ENCODE measurements at places on chromosomes 7 and 10. TPM values are rescaled to one million over a fixed set of nuclear protein-coding genes. Genes with fewer than 3 reads are reported as not detected.

DNA sequence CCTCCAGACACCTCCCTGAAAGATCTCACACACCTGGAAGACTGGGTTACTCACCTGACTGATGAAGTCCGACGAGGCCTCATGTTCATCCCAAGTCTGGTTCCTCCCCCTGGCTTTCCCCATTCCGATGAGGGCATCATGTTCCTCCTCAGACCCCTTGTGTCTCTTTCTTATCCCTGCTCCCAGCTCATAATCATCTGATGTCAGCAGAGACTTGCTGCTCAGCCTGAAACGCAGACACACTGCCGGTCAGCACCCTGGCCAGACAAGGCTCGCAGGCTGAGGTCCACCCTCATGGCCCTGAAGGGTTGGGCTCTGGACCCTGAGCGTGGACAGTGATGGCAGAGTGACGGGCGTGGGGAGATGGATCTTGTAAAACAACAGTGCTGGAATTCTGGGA, 64.3 kb downstream of the TNRC18 start:
- no peak overlapping the region for H3K27ac ChIP-seq
- H3K4me3 ChIP-seq, result no peak overlapping the region
- H3K4me1 ChIP-seq, result peaks cover 12% of the 10 kb centered on the region
- H3K36me3 ChIP-seq, result no peaks in the 10 kb centered on the region

The RADIL gene
- 0.86 TPM for total RNA-seq

DNA sequence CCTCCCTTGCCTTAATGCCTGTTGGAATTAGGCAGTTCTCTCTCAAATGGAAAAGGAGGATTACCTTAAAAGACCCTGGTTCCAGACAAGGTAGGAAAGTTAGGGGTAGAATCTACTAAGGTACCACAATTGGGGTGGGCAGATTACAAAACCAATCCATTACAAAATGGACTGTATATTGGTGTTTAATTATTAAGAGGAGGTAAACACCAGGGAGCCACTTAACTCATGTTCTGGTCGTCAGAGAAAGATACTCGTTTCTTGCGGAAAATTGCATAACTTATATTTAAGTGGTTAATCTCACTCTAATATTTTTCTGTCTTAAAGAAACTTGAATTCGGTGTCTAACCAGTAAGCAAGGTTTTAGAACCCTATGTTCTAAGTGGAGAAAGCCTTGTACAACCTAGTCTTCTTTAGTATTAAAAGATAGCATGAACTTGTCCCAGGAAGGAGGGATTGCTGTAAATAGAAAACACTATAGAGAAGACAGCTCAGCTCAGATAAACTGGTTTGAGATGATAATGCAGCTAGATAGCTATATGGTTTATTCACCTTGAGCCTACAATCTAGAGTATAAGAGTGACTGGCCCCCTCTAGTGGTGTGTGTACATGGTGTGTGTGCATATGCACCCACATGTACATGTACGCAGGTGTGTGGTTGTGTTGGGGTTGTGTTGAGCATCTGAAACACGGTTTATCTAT, 58.0 kb upstream of the STRIP2 start:
- H3K27ac ChIP-seq, result no peak overlapping the region
- no peak for DNase-seq
- no peaks in the 10 kb centered on the region for H3K27me3 ChIP-seq

The TES gene
- total RNA-seq, result 5.7 TPM

The FXYD4 gene
- not detected for total RNA-seq

GRCh38 chr10:112585960-112586359, 138.9 kb downstream of the VTI1A start:
- H3K4me3 ChIP-seq, result no peak overlapping the region
- no peaks in the 10 kb centered on the region for H3K4me1 ChIP-seq
- no peaks in the 10 kb centered on the region for H3K36me3 ChIP-seq
- no peak for DNase-seq

DNA sequence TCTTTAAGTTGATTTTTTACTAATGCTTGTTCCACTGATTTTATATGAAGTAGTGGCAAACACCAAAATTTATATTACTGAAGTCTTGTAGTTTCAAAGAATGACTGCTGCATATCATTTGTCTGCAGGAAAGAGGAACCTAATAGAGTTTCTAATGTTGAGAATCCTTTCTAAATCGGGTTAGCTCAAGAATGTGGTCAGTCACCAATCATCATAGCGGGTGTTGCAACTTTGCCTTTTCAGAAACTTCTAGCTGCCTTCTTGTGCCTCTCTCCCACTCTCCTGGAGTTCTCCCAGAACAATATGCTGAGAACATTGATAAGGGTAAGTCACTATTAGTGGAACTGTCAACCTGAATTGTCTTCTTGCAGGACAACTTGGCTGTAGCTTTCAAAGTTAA, 524.8 kb upstream of the SORCS1 start:
- H3K4me1 ChIP-seq, result no peaks in the 10 kb centered on the region
- DNase-seq, result no peak
- no peaks in the 10 kb centered on the region for H3K27me3 ChIP-seq
- H3K36me3 ChIP-seq, result no peaks in the 10 kb centered on the region
- no peak overlapping the region for H3K4me3 ChIP-seq
- no peak overlapping the region for H3K27ac ChIP-seq

The MMD2 gene
- not detected for total RNA-seq

- H3K4me3 ChIP-seq, result no peak overlapping the region
- H3K27ac ChIP-seq, result no peak overlapping the region
- H3K36me3 ChIP-seq, result no peaks in the 10 kb centered on the region
These were observed 184.7 kb upstream of the FZD1 start for GRCh38 chr7:91079487-91079886.

The UBE2D1 gene
- total RNA-seq, result 21.9 TPM

GRCh38 chr10:60937022-60937421, 7.0 kb downstream of the RHOBTB1 start:
- no peaks in the 10 kb centered on the region for H3K27me3 ChIP-seq
- H3K27ac ChIP-seq, result no peak overlapping the region
- no peaks in the 10 kb centered on the region for H3K36me3 ChIP-seq
- H3K4me1 ChIP-seq, result peaks cover 4% of the 10 kb centered on the region
- no peak overlapping the region for H3K4me3 ChIP-seq

DNA sequence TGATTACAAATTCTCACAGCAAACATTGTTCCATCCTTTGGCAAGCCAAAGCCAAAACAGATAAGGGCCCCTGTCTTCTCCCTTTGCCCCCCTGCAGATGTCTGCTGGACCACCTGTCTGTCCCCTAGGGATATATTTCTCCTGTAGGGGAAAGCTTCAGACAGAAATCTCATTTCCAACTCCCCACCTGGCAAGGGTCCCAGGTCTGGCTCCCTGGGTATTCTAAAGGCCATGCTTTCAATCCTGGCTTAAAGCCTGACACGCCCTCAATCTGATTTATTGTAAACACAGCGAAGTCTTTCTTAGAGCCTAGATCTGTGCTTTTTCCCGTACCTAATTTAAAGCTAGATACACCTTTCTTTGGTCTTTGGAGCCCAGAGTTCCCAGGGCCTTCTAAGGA, 66.1 kb downstream of the KCNMA1 start:
- H3K4me1 ChIP-seq, result no peaks in the 10 kb centered on the region

- DNase-seq, result no peak
- no peak overlapping the region for H3K4me3 ChIP-seq
- no peak overlapping the region for H3K27ac ChIP-seq
- peaks cover 39% of the 10 kb centered on the region for H3K36me3 ChIP-seq
- H3K4me1 ChIP-seq, result no peaks in the 10 kb centered on the region
These were observed 48.0 kb downstream of the SEC23IP start for GRCh38 chr10:119940487-119940886.

GRCh38 chr7:36473454-36474282, 84.0 kb downstream of the ANLN start:
- H3K36me3 ChIP-seq, result no peaks in the 10 kb centered on the region
- peak; percentile 56 for DNase-seq
- no peaks in the 10 kb centered on the region for H3K27me3 ChIP-seq
- no peaks in the 10 kb centered on the region for H3K4me1 ChIP-seq
- H3K4me3 ChIP-seq, result no peak overlapping the region

The VAX1 gene
- total RNA-seq, result not detected

- no peaks in the 10 kb centered on the region for H3K27me3 ChIP-seq
- no peak overlapping the region for H3K4me3 ChIP-seq
- no peak overlapping the region for H3K27ac ChIP-seq
- peaks cover 20% of the 10 kb centered on the region for H3K4me1 ChIP-seq
These were observed 3.3 kb downstream of the REPIN1 start for GRCh38 chr7:150371996-150372270.

The NPFFR1 gene
- not detected for total RNA-seq

DNA sequence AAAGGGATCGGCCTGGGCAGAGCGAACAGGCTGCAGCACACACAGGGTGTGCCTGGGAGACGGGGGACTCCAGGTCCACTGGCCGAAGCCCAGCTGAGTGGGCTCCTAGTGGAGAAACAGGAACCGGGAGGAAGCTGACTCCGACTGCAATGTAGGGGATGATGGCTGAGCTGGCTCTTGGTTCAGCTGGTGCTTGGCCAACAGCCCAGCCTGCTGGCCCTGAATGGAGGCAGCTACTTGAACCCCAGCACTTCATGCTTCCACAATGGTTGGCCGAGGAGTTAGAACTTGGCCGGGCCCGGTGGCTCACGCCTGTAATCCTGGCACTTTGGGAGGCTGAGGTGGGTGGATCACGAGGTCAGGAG, 27.0 kb upstream of the FRAT2 start:
- peaks cover 4% of the 10 kb centered on the region for H3K4me1 ChIP-seq
- H3K27ac ChIP-seq, result no peak overlapping the region
- no peaks in the 10 kb centered on the region for H3K27me3 ChIP-seq
- peaks cover 39% of the 10 kb centered on the region for H3K36me3 ChIP-seq

The LBX1 gene
- total RNA-seq, result not detected

DNA sequence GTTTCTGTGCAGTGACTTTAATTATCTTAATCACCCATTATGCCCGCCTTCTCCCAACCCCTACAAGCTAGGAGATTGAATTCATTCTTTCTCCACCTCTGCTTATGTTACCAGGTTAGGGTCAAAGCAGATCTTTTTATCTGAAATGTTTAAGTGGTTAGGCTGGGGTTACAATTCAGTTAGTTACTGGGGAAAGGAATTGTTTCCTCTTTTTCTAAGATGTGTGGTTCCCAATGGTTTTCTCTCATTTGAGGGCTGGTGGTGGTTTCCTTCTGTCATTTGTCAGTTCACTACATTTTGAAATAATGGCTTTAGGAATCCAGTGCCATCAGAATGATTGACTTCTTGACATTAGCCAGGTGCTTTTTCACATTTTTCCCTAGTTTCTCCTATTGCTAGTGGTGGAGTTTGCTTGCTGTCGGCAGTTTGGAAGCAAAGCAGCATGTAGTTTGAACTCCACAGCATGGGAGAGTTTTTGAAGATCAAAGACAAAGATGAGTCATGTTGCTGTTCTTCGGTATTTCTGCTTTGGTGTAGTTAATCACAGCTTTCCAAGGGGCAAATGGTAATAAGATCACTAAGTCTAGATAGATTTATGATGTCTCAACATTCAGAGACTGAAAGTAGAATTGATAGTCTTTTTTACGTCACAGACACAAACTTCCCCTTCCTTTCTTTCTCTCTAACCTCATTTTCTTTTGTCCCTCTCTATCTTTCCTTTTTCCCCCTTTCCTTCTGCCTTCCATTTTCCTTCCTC, 168.2 kb downstream of the SND1 start:
- DNase-seq, result no peak
- H3K36me3 ChIP-seq, result no peaks in the 10 kb centered on the region
- H3K4me3 ChIP-seq, result no peak overlapping the region
- peak overlapping the region; percentile 37 for H3K27ac ChIP-seq

- H3K27ac ChIP-seq, result no peak overlapping the region
- H3K4me3 ChIP-seq, result no peak overlapping the region
- no peaks in the 10 kb centered on the region for H3K4me1 ChIP-seq
- no peaks in the 10 kb centered on the region for H3K27me3 ChIP-seq
- no peak for DNase-seq
- H3K36me3 ChIP-seq, result peaks cover 7% of the 10 kb centered on the region
These were observed 43.6 kb downstream of the KLHDC10 start for GRCh38 chr7:130113887-130114286.

The ASCC1 gene
- 57.4 TPM for total RNA-seq

The OR2A12 gene
- total RNA-seq, result not detected

DNA sequence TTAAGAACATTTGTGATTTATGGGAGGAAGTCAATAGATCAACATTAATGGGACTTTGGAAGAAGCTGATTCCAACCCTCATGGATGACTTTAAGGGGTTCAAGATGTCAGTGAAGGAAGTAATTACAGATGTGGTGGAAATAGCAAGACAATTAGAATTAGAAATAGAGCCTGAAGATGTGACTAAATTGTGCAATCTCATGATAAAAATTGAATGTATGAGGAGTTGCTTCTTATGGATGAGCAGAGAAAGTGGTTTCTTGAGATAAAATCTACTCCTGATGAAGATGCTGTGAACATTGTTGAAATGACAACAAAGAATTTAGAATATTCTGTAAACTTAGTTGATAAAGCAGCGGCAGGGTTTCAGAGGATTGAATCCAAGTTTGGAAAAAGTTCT, 70.9 kb upstream of the NEUROD6 start:
- DNase-seq, result no peak
- H3K27ac ChIP-seq, result no peak overlapping the region
- no peaks in the 10 kb centered on the region for H3K4me1 ChIP-seq
- no peaks in the 10 kb centered on the region for H3K36me3 ChIP-seq
- no peak overlapping the region for H3K4me3 ChIP-seq

The IFIT1B gene
- total RNA-seq, result 1.7 TPM

The OPALIN gene
- total RNA-seq, result not detected

The ARL4A gene
- 12.8 TPM for total RNA-seq

DNA sequence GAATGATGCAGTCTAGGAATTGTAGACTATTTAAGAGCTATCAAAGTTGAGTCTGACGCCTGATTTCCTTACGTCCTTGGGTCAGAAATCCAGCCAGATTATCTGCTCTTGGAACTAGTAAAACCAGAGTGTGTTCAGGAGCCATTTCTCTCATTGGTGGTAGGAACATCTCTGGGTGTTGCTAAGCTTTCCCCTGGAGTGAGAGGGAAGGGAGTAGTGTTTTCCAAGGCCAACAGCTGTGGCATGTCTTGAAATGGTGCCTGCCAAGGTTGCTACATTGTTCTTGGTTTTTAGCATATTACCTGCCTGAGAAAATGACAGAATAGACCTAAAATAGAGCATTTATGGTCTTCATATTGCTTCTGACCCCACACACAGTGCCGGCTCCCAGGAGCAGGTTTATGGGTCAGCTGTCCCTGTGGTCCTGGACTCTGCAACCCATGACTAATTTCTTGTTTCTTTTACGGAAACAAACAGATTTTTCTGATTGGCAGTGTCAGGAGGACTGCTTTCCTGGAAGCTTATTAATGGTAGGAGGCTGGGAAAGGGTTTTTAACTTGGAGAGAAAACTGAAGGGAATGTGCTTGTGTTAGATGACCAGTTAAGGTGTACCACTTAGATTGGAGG, 17.5 kb downstream of the GBF1 start:
- peak; percentile 32 for DNase-seq
- no peaks in the 10 kb centered on the region for H3K27me3 ChIP-seq
- peak overlapping the region; percentile 39 for H3K27ac ChIP-seq
- H3K4me1 ChIP-seq, result peaks cover 17% of the 10 kb centered on the region

The TMEM213 gene
- total RNA-seq, result not detected

GRCh38 chr10:89236226-89236797, 15.3 kb downstream of the LIPA start:
- no peak overlapping the region for H3K27ac ChIP-seq
- no peak for DNase-seq
- H3K27me3 ChIP-seq, result no peaks in the 10 kb centered on the region
- H3K4me1 ChIP-seq, result no peaks in the 10 kb centered on the region

The IMMP2L gene
- 34.1 TPM for total RNA-seq

The RSPH10B gene
- total RNA-seq, result 0.72 TPM

The ANXA8L1 gene
- not detected for total RNA-seq

All from adrenal gland (tissue), 19 donors.